CD4-positive, alpha-beta T cell treated with Interleukin-15 for 4 hours (primary cell): ENCODE measurements at places on chromosomes 6 and 20.

- no peak for DNase-seq
These were observed 155.0 kb upstream of the ARID1B start for GRCh38 chr6:156622185-156622584.

GRCh38 chr20:45781391-45781931 is 10.2 kb downstream of the WFDC3 start:
- no peak for DNase-seq

GRCh38 chr6:99520855-99521632 is 5.8 kb upstream of the USP45 start:
- peak; percentile 63 for DNase-seq

DNA sequence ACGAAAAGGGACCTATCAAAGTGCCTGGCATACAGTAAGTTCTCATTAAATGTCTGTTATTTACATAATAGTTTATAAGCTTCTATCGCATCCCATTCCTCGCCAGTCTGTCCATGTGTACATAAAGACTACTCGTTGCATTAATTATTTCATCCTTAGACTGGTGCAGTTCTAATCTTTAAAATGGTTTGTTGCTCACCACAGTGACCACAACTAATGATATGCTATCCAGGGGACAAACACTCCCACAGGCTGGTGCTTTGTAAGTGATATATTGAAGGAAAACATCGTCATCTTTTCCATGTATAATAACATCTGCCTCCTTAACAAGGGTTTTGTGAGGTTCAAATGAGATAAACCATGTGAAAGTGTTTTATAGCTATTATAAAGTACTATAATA is 39.0 kb upstream of the HBS1L start:
- DNase-seq, result no peak

DNA sequence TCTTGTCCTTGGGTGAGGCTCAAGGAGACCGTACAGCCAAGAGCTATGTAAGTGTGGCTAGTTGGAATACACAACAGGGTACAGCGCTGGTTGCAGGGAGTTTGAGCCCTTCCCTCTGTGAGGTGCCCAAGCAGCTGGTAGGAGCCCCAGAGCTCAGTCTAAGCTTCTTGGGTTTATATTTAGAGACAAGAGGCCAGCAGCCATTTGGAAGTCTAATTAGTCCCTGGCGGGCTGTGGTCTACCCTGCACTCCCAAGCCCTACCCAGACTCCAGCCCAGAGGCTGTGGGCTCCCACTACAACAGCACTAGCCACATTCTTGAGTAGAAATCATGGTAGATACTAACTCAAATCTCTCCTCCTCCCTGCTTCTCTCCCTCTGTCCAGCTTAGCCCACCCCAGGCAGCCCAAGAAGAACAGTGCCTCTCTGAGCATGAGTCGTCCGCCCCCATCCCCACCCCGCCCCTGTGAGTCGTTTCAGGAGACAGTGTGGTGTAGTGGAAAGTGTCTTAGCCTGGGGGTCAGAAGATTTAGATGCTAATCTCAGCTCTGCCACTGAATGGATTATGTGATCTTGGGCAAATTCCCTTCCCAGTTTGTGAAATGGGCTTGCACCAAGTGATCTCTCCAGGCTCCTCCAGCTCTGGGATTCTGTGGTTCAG is 37.8 kb downstream of the EIF2S2 start:
- no peak for DNase-seq

DNA sequence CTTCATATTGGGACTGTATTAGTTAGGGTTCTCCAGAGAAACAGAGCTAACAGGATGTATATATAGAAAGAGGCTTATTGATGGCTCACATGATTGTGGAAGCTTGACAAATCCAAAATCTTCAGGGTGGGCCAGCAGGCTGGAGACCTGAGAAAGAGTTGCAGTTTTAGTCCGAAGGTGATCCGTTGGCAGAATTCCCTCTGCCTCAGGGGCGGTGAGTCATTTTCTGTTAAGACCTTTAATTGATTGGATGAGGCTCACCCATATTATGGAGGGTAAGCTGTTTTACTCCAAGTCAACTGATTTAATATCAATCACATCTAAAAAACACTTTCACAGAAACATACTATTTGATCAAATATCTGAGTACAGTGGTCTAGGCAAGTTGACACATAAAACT is 113.6 kb downstream of the FLRT3 start:
- no peak for DNase-seq

GRCh38 chr6:145539831-145540230 is 195.5 kb downstream of the EPM2A start:
- DNase-seq, result no peak

DNA sequence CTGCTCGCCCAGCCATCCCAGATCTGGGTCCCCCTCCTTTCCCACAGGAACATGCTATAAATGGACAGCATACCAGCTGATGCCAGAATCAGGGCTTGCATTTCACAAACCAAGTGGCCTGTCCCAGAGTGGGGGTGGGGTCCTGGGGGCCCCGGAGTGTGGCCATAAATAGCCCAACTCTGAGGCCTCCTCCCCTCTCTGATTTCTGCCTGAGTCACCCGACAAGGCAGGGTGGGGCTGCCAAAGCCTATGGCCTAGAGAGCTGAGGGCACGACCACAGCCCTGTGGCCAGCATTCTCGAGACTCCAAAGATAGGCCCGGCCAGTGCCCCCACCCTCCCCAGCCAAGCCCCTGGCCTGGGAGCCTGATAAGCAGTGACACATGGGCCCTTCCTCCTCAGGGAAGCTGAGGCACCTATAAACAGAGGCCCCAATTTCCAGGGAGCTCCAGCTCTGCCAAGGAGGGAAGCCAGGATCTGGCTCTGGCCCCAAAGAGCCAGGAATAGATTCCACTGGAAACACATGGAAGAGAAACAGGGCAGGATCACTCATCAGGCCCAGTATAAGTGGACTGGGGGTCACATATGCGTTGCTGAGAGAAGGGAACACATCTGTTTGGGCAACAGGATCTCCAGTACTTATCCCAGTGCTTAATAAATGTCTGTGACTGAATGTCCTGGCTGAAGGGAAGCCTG is 20.3 kb downstream of the SNTA1 start:
- DNase-seq, result no peak

GRCh38 chr6:152893187-152893586 is 89.7 kb downstream of the FBXO5 start:
- no peak for DNase-seq

- DNase-seq, result no peak
These were observed 180.4 kb upstream of the JARID2 start for GRCh38 chr6:15065261-15065989.

- DNase-seq, result no peak
These were observed 54.2 kb upstream of the ADGRF1 start for GRCh38 chr6:47096211-47096895.

DNA sequence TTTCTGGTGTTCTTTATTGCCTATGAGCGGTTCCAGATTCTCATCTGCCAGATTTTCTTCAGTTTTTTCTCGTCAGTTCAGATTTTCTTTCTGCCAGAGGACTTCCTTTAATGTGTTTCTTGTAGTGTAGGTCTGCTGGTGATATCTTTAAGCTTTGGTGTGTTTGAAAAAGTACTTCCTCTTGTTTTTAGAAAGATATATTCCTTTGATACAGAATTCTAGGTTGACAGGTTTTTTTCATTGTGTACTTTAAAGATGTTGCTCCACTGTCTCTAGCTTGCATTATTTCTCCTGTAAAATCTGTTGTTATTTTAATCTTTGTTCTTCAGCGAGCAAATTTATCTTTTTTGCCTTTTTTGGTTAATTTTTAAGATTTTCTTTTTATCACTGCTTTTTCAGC is 36.9 kb downstream of the ASXL1 start:
- DNase-seq, result no peak

GRCh38 chr6:139474145-139475108 is 100.0 kb upstream of the CITED2 start:
- DNase-seq, result no peak

- no peak for DNase-seq
These were observed 480.2 kb upstream of the RNF217 start for GRCh38 chr6:124482071-124482491.

DNA sequence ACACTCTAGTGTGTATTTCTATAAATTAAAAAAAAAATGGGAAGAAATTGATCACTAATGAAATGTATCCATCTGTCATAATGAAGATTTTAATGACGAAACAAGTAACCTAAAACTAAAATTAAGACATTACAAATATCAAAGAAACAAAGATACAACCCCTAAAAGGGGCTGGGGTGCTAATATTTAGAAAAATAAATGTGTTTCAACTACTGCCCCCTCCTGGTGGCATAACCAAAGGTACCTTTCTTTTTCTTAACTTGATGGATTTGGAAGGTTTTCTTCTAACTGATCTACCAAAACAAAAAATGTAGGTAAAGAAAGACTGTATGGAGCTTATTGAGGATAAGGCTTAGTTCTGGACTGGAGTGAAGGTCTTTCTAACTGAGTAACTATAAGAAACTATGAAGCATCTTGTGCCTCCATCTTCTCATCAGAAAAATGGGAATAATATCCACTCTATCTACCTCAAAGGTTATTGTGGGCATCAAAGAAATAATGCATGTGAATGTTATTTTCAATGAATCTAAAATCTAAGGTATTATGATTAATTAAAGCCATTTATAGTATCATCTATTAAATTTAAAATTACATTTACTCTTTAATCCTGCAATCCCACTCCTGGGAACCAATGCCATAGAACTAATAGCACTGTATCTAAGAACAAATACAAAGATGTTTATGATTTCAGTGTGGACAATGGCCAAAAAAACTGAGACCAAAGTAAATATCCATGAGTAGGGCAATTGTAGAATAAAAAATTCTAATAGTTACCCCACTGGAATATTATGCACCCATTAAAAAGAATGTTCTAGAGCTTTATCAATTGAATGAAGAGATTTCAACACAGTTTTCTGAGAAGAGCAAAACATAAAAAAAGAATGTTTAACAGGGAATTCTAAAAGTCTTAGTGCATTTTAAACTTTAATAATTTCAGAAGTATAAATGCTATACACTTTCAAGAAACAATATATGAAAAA is 117.2 kb downstream of the BACH2 start:
- peak; percentile 28 for DNase-seq

DNA sequence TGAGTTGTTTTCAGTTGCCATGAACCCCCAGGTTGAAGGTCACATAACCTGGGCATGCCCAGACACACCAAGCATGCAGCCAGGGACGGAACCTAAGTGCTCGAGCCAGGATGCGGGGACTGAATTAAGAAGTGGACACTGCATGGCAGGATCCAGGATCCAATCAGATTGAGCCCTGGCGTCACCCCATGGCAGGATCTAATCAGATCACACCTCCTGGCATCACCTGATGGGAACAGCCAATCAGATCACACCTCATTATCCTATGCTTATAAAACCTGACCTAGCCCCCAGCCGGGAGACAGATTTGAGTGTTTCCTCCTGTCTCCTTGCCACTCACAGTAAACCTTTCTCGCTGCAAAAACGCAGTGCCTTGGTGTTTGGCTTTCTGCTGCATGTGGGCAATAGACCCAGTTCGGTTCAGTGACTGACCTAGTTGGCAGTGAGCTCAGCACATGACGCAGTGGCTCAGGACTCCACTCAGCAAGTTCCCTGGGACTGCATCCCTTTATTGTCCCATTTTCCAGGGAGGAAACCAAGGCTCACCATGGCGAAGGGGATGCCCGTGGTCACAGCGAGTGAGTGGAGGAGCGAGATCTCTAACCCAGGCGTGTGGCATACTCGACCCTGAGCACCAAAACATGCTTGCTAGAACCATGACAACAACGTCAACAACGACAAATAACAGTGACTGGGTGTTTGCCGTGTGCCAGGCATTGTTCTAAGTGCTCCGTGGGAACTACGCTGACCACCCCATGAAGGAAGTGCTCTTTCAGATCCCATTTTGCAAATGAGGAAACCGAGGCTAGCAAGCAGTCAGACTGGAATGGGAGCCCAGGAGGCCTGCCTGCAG is 66.3 kb downstream of the RBM38 start:
- DNase-seq, result no peak

GRCh38 chr20:56501116-56501515 is 23.4 kb upstream of the FAM209A start:
- no peak for DNase-seq

GRCh38 chr6:157215717-157216116 is 107.6 kb downstream of the TMEM242 start:
- DNase-seq, result no peak

DNA sequence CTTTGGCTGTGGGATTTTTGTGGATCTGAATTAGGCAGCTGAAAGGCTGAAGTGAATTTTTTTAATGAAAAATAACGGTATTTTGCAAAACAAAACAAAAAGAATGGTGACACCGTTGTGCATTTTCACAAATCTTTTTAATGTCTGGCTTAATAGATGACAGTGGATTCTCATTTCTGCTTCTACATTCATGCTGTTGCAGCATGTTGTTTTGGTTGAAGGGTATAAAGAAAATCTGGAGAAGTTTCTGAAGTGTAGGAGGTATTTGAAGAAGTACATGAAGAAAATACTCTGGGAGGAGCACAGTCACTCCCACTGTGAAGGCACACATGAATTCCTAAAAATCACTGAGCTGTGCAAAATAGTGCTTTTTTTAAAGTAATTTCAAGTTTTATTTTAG is 3.1 kb upstream of the MAP3K5 start:
- DNase-seq, result no peak

- no peak for DNase-seq
These were observed 24.0 kb upstream of the MLN start for GRCh38 chr6:33827546-33828451.

GRCh38 chr6:558959-559358 is 97.9 kb downstream of the HUS1B start:
- DNase-seq, result peak; percentile 27

GRCh38 chr6:117481926-117482239 is 591 bp upstream of the DCBLD1 start:
- DNase-seq, result no peak

- DNase-seq, result no peak
These were observed 13.8 kb downstream of the ITPR3 start for GRCh38 chr6:33634946-33635345.

GRCh38 chr6:39753725-39754045 is 28.5 kb upstream of the KIF6 start:
- no peak for DNase-seq

DNA sequence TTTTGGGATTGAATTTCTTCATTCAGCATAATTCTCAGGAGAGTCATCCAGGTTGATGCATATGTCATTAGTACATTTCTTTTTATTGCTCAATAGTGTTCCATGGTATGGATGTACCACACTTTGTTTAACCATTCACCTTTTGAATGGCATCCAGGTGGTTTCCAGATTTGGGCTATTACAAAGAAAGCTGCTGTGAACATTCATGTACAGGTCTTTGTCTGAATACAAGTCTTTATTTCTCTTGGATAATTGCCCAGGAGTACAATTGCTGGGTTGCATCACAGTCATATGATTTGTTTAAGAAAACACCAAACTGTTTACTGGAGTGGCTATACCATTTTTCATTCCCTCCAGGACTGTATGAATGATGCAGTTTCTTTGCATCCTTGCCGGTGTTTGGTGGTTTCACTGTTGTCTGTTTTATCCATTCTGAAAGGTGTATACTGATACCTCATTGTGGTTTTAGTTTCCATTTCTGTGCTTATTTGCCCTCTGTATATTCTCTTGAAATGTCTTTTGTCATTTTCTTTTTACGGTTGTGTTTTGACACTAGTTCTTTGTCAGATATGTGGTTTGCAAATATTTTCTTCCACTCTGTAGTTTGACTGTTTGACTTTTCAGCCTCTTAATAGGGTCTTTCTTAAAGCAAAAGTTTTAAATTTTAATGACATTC is 8.8 kb downstream of the CDKAL1 start:
- no peak for DNase-seq

GRCh38 chr20:859751-860231 is 26.3 kb downstream of the FAM110A start:
- no peak for DNase-seq

- DNase-seq, result no peak
These were observed 3.5 kb upstream of the SLC44A4 start for GRCh38 chr6:31882344-31882743.

GRCh38 chr6:30887901-30888815 is 3.8 kb downstream of the DDR1 start:
- DNase-seq, result no peak

GRCh38 chr6:170345662-170346061 is 39.1 kb downstream of the FAM120B start:
- DNase-seq, result no peak
